ENCODE measurements at places on chromosomes 11 and 22. TPM values are rescaled to one million over a fixed set of nuclear protein-coding genes. Genes with fewer than 3 reads are reported as not detected.

The HBG2 gene
- total RNA-seq, result not detected

The MCAT gene
- 47.1 TPM for total RNA-seq

- DNase-seq, result no peak
Measured at GRCh38 chr22:23095733-23096342, 25.5 kb downstream of the GNAZ start.

DNA sequence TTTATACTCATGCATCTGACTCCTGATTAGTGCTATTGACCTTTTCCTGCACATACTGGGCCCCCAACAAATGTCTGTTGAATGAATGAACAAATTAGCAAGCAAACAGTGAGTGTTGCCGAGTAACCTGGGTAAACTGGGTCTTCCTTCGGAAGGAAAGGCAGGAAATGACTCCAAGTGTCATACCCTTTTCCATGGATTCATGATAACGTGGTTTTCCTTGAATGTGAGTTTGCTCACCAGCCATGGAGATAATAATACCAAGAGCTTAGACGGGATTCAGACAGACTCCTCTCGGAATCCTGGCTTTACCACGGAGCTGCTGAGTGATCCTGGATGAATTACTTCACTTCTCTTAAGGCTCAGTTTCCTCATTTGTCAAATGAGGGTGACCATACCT is 16.7 kb downstream of the TECTA start:
- DNase-seq, result peak; percentile 4

DNA sequence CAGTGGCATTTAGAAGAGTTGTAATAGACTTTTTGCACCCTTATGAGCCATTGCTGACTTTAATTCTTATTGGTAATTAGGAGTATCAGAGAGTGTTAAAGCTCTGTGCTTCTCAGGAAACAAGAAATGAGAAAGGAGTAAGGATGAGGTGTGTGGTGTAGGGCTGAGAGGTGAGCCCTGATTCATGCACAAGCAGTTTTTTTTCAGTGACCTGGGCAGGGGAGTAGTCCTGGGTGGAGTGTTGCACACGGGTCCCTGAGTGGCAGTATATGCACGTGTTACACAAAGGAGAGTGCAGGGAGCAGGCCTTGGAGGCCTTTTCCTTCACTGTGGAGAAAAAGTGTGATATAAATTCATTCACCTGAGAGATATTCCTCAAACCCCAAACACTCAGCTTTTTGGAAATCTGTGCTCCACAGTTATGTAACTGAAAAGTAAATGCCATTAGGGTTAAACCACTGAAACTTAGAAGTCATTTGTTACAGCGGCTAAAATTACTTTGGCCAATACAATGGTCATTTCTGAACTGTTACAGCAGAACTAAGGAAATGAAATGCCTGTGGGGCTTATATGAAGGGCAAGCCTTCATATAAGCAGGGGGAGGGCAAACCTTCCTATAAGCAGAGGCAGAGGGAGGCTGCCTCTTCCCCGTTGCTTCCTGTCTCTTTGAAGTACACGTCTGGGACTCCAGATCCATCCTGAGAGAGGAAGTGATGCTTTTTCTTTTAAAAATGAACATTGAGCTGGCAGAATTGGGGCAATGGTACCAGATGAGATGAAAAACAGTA is 62.6 kb upstream of the OLFML1 start:
- DNase-seq, result no peak

Data from cardiac muscle cell (in vitro differentiated cells and primary cell).